Right lung (tissue), 10 donors: ENCODE measurements at places on chromosomes 16 and 17. TPM values are rescaled to one million over a fixed set of nuclear protein-coding genes. Genes with fewer than 3 reads are reported as not detected.

The ATP6V0A1 gene
- 47.5 TPM for polyA plus RNA-seq

The CCL23 gene
- 0.65 TPM for polyA plus RNA-seq

The STX4 gene
- 33.7 TPM for polyA plus RNA-seq

The MEIOB gene
- polyA plus RNA-seq, result 0.86 TPM

The USP6 gene
- 10.0 TPM for polyA plus RNA-seq

The PIK3R5 gene
- 1.4 TPM for polyA plus RNA-seq

The GAST gene
- polyA plus RNA-seq, result not detected

DNA sequence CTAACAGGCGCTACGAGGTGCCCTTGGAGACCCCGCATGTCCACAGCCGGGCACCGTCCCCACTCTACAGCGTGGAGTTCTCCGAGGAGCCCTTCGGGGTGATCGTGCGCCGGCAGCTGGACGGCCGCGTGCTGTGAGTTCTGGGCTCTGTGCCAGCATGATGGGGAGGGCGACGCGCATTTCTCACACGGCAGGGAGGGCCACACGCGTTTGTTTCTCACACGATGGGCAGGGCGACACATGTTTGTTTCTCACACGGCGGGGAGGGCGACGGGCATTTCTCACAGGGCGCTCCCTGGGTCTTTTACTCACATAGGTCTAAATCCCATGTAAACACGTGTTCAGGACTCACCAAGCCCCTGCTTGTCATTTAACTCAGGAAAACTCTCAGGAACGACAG lies 4.4 kb downstream of the GAA start:
- peak; percentile 59 for DNase-seq

DNA sequence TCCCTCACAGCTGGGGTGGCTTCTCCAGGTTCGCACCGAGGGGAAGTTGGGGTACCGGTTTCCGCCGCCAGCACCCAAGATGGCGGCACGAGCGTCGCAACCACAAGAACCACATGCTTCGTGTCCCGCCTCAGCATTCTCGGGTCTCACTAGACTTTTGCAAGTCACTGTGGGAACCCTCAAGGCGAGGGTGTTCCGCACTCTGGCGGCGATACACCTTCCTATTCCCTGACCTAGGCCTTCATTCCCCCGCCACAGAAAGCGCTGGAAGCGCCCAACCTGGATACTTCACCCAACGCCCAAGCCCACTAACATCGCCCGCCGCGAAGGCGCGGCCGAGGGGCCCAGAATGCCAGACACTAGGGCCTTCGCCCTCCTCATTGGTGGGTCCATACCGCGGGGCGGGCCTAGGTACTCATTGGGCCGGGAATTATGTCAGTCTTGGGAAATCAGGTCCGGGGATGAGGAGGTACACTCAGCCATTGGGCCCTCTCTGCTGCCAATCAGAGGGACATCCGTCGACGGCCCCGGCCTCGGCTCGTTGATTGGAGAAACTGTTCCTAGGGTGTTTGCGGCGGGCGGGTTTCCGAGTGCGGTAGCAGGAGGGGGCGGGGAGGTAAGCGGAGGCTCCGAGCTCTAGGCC lies at the start of gene NFE2L1:
TSS of gene NFE2L1 (plus strand) at position 619 of the 643 bp plus-strand sequence. CDS start 2,760 bp downstream, outside the sequence.
- DNase-seq, result peak; percentile 99

GRCh38 chr17:58504826-58505351 lies 9.5 kb downstream of the MTMR4 start:
- no peak for DNase-seq

DNA sequence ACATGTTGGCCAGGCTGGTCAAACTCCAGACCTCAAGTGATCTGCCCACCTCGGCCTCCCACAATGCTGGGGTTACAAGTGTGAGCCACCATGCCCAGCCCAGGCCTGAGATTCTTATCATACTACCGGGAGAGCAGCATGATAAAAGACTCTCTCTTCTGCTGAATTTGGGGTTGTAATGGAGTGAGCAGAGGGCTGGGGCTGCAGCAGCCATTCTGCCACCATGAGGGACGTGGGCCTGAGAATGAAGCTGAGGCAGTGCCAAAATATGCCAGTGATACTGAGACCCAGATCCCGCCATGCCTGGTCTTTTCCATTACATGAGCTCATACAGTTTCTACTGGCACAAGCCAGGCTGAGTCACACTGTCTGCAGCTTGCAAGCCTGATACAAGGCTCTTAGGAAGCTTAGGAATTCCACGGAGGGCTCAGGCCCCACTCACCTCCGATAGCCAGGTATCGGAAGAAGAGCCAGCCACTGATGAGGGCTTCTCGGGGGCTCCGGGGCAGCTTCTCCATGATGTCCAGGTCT lies 19.6 kb upstream of the P2RX1 start:
- DNase-seq, result no peak

DNA sequence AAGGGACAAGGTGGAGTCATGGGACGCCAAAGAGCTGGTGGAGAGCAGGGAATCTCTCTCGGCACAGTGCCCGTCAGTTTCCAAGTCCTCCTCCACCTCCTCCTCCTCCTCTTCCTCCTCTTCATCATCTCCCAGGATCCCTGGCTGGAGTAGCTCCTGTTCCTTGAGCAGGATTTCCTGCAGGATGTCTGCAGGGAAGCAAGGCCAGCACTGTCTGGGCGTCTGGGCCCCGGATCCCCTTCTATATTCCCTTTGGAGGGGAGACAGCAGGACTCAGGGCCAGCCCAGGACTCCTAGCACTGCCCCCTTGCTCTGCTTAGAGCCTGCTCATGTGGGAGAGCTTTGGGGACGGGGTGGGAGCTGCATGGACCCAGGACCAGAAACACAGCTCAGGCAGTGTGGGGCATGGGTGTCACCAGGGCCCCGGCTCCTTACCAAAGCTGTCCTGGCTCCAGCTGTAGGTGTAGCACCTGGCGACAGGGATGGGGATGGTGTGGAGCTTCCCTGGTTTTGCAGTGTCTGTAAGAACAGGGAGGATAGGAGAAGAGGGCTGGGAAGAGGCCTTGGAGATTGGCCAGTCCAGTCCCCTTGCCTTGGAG lies 21.3 kb upstream of the PIK3R6 start:
- DNase-seq, result no peak

- DNase-seq, result peak; percentile 67
Measured at GRCh38 chr17:2904135-2904534, 107.9 kb downstream of the RAP1GAP2 start.

DNA sequence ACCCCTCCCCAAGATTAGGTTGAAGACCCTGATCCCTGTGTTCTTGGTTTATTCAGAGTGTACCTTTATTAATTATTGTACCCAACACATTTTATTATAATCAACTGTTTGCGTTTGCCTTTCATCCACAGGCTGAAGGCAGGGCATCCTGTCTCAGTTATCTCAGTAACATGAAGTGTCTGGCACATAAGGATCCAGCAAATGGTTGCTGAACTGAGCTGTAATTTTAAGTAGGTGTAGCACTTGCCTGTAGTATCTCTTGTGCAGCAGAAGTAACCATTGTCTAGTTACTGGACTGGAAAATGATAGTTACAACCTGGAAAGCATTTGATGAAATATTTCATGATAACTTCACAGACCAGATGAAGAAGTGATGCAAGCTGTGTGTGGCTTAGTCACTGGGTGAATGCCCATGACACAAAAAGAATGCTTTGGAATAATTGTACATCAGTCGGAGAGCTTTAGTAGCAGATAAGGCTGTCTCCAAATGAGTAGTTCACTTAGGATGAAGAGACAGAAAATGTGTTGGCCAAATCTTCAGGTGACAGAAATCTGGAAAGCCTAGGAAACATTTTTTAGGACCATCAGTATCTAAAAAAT lies 56.6 kb downstream of the ESRP2 start:
- DNase-seq, result no peak

DNA sequence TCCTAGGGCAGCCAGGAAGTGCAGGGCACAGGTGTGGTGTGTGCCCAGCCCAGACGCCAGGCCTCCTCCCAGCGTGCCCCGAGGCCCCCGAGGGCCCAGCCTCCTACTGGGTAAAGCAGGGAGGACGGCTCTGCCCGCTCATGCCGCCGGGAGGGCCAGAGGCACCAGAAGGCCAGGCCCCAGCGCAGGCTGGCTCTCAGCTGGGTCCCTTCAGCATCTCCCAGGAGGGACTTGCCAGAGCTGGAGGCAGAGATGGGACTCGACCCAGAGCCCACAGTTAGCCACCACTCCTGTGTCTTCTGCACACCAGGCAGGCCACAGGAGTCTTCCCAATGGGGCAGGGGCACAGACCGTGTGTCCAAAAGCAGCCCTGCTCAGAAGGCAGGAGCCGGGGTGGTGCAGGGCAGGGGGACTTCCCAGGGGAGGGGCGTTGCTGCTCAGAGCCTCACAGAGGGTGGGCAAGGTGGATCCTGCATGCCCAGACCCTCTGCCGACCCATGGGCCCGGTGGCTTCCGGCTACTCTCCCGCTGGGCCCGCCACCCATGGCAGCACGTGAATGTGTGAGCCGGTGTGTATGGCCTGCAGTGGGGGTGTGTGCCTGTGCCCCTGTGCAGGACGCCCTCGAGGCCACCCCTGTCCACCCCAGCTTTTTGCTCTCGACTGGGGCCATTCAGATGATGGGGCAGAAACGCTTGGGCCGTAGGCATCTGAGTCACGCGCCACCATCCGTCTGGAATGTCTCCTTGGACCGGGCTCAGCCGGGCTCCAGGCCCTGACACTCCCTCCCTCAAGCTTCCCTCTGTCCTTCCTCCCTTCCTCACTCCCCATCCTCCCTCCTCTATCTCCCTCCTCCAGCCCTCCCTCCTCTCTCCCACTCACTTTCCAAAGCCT lies 5.7 kb upstream of the ZNF469 start:
- DNase-seq, result no peak

- no peak for DNase-seq
Measured at GRCh38 chr17:48241770-48242497, 134.4 kb downstream of the SNX11 start.

GRCh38 chr17:52147872-52148271 lies 10.6 kb downstream of the CA10 start:
- no peak for DNase-seq

- DNase-seq, result peak; percentile 12
Measured at GRCh38 chr16:84013787-84014569, 28.6 kb downstream of the SLC38A8 start.

GRCh38 chr17:17947966-17948365 lies 24.2 kb downstream of the TOM1L2 start:
- DNase-seq, result no peak

- no peak for DNase-seq
Measured at GRCh38 chr17:1197379-1197778, 17.6 kb upstream of the ABR start.

DNA sequence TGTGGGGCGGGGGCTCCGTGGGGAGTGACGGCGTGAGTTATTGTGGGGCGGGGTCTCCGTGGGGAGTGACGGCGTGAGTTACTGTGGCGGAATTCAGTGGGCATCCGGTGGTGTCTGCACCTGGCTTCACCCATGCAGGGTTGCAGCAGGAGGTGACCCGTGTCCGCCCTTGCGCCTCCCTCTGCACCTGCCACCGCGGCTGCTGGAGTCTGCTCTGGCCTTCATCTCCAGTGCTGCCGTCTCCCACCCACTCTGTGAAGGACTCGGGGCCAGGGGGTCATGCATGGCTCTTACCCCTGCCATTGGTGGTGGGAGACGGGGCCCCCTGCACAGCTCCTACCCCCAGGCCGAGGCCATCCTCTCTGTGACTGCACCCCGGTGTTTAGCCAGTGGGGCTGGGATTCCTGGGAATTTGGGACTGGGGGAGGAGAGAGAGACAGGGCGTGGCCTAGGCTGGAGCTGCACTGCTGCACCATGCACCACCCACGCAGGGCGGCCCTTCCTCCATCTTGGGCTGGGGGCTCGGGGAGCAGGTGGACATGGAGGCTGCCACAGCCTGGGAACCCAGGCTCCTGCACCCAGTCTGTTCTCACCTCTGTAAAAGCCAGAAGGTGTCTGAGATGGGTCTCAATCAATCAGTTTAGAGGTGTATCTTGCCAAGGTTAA lies 1.3 kb upstream of the PABPN1L start:
- no peak for DNase-seq

DNA sequence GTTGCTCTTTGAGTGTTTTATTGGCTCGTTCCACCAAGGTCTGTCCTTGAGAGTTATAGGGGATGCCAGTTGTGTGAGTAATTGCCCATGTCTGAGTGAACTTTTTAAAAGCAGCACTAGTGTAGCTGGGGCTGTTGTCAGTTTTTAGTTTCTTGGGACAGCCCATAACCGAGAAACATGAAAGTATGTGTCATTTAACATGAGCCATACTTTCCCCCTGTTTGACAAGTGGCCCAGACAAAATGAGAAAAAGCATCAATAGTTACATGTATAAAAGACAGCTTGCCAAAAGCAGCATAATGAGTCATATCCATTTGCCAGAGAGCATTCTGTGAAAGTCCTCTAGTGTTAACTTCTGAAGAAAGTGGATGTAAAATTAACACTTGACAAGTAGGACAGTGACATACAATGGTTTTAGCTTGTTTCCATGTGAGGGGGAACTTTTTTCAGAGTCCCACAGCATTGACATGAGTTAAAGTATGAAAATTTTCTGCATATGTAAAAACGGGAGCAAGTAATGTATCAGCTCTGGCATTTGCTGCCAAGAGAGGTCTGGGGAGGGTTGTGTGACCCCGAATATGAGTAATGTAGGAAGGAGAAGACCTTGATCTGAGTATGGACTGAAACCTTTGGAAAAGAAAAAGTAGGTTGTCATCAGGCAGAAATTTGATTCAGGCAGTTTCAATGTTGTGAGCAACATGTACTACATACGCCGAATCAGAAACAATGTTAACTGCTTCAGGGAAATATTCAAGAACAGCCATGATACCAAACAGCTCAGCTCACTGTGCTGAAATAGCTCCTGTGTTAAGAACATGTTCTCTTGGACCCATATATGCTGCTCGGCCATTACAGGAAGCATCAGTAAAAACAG lies 56.8 kb upstream of the ARL4D start:
- peak; percentile 72 for DNase-seq

DNA sequence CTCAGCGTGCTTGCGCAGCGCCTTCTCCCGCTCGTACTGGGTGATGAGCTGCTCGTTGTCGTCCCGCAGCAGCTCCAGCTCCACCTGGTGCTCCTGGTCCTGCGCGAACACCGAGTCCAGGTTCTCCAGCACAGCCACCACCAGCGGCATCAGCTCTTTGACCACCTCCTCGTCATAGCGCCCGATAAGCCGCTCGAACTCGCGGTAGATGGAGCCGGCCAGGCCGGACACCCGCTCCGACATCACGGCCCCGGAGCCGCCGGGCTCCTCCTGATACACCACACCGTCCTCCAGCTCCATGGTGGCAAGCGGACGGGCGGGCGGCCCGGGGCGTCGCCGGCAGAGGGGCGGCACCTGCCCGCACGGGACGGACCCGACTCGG lies 320 bp downstream of the SPAG9 start:
- DNase-seq, result peak; percentile 61

DNA sequence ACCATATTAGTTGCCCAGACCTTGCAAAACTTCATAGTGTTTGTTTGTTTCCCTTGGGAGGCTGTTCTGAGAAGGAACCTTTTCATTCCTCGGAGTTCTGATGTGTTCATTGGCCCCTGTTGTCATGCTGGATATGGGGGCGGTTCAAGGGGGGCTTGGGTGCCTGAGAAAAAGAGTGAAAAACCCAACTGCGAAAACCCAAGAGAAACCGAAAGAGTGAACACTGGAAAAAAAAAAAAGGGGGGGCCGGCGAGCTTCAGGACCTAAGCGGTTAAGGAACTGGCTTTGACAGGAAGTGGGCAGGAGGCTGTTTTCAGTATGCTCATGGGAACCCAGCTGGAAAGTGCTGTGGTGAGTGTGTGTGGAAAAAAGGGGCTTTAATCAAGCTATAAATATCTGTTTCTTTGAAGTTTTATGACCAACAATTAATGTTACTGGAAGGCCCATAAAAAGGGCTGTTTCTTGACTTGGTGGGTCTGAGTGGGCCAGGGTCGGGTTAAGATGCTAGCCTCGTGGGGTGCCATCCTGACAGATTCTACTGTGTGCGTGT lies 510.7 kb downstream of the MAF start:
- DNase-seq, result peak; percentile 36
